ENCODE measurements at places on chromosomes 6 and 20.

DNA sequence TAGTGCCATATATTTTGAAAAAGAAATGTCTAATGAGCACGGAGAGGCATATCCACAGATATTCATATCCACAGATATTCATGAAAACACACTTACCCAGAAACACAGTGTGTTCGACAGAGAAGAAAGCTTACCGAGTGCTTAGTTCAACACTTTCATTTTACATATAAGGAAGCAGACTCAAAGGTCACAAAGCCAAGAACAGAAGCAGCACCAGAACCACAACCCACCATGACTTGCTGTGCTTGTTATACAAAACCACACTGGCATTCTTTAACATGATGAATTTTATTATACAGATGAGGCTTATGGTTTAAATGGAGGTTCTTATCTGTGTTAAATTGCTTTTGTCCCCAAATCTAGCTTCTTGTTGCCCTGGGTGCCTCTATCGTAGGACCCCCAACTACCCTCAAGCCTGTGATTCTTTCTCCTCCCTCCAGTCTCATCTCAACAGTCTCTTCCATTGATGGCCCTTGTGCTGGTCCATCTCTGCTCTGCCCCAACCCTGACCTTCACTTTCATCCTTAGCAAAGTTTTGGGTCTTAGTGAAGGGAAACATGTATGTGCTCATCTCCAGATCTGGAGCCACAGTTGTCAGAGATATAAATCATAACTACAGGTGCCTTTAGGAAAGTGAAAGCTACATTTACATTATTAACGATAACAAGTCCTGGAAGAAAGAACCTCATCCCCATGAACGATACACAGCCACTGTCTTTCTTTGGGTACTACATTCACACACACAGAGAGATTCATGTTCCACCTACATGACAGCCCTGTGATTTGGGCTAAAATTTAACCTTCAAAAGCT, 40.0 kb downstream of the SF3B5 start:
- H3K4me1 ChIP-seq, result peaks cover 6% of the 10 kb centered on the region
- no peak overlapping the region for H3K27ac ChIP-seq
- DNase-seq, result no peak
- H3K27me3 ChIP-seq, result peaks cover 16% of the 10 kb centered on the region
- no peak overlapping the region for H3K4me3 ChIP-seq
- no peaks in the 10 kb centered on the region for H3K36me3 ChIP-seq

DNA sequence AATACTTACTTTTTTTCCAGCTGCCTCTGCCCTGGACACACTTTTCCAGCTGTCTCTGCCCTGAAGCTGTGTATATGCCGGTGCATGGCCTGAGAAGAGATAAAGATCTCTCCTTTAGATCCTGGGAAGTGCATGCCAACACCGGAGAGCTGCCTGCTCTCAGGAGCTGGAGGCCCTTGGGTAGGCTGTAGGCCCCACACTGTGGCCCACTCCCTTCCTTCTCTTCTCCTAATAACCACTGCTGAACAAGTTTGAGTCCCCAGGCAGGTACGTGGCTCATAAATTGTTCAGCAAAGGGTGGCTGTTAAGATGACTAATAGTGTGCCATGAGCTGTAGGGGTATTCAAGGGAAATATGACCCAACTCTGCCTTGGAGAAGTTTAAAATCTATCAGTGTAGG, 102.5 kb downstream of the CD24 start:
- peaks cover 12% of the 10 kb centered on the region for H3K36me3 ChIP-seq
- no peaks in the 10 kb centered on the region for H3K27me3 ChIP-seq
- DNase-seq, result peak; percentile 52
- peaks cover 37% of the 10 kb centered on the region for H3K4me1 ChIP-seq
- no peak overlapping the region for H3K4me3 ChIP-seq
- H3K27ac ChIP-seq, result peak overlapping the region; percentile 87

GRCh38 chr6:68313911-68314310, 321.2 kb upstream of the ADGRB3 start:
- no peaks in the 10 kb centered on the region for H3K27me3 ChIP-seq
- peak; percentile 17 for DNase-seq
- H3K4me3 ChIP-seq, result no peak overlapping the region
- no peaks in the 10 kb centered on the region for H3K36me3 ChIP-seq
- H3K27ac ChIP-seq, result no peak overlapping the region

- peaks cover 6% of the 10 kb centered on the region for H3K36me3 ChIP-seq
- H3K27ac ChIP-seq, result no peak overlapping the region
- H3K27me3 ChIP-seq, result no peaks in the 10 kb centered on the region
- peak; percentile 62 for DNase-seq
- H3K4me1 ChIP-seq, result no peaks in the 10 kb centered on the region
- H3K4me3 ChIP-seq, result no peak overlapping the region
These were observed 131.8 kb downstream of the TIAM2 start for GRCh38 chr6:155126727-155127439.

- no peaks in the 10 kb centered on the region for H3K4me1 ChIP-seq
- H3K36me3 ChIP-seq, result no peaks in the 10 kb centered on the region
- DNase-seq, result no peak
- H3K27me3 ChIP-seq, result peaks cover 68% of the 10 kb centered on the region
These were observed 2.2 kb downstream of the SLC13A3 start for GRCh38 chr20:46648903-46649649.

DNA sequence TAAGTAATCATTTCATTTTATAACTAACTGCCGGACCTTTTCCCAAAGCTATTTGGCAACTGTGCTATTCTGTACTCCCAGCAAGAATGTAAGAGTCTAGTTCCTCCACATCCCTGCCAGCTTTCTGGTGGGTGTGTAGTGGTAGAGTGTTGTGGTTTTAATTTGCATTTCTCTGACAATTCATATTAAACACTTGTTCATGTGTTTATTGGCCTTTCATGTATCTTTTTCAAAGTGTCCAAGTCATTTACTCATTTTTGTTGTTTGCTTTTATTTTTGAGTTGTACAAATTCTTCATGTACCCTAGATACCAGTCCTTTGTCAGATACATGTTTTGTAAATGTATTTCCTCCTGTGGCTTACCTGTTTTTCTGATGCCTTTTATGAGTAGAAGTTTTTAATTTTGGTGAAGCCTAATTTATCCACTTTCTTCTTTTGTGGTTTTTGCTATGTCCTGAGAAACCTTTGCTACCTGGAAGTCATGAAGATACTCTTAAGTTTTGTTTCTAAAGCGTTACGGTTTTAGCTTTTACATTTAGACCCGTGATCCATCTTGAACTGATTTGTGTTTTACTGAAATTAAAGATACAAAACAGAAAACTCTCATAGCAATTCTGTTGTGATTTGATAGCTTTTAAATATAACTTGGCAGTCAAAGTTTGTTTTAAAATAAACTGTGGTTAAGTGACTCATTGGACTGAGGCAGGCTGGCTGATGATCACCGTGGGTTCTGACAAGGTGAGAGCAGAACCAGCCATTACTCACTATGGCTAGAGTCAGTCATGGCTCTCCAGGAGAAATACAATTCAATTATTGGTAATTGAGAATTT, 8.0 kb downstream of the MYLIP start:
- DNase-seq, result peak; percentile 78
- peak overlapping the region; percentile 43 for H3K4me3 ChIP-seq
- H3K4me1 ChIP-seq, result peaks cover 29% of the 10 kb centered on the region
- peak overlapping the region; percentile 54 for H3K27ac ChIP-seq
- H3K36me3 ChIP-seq, result peaks cover 6% of the 10 kb centered on the region

GRCh38 chr6:22473991-22474682, 95.2 kb upstream of the HDGFL1 start:
- no peak for DNase-seq
- H3K27ac ChIP-seq, result no peak overlapping the region

- DNase-seq, result no peak
- peak overlapping the region; percentile 5 for H3K27ac ChIP-seq
- no peak overlapping the region for H3K4me3 ChIP-seq
- H3K36me3 ChIP-seq, result peaks cover 14% of the 10 kb centered on the region
These were observed 72.4 kb upstream of the TMEM181 start for GRCh38 chr6:158487495-158487894.

GRCh38 chr6:68527691-68528090, 107.4 kb upstream of the ADGRB3 start:
- no peak overlapping the region for H3K27ac ChIP-seq
- no peaks in the 10 kb centered on the region for H3K4me1 ChIP-seq
- no peak overlapping the region for H3K4me3 ChIP-seq
- H3K36me3 ChIP-seq, result no peaks in the 10 kb centered on the region
- DNase-seq, result no peak

- H3K27me3 ChIP-seq, result no peaks in the 10 kb centered on the region
- no peak overlapping the region for H3K27ac ChIP-seq
- H3K4me1 ChIP-seq, result peaks cover 13% of the 10 kb centered on the region
- no peak for DNase-seq
- peaks cover 28% of the 10 kb centered on the region for H3K36me3 ChIP-seq
These were observed 17.9 kb upstream of the SNHG17 start for GRCh38 chr20:38452880-38453624.

DNA sequence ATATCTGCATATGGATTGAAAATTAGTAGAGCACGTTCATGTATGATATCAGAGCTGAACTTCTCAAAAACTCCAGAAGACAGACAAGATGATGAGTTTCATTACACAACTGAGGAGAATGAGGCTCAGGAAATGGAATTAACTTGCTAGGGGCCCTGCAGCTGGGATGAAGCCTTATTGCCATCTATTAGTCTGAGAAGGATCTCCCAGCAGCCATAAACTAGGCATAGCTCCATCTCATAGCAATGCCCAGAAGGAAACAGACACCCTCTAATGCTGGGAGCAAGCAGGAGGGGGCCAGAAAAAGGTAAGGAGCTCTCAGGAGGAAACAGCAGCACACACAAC, 18.0 kb downstream of the TFEB start:
- no peak overlapping the region for H3K4me3 ChIP-seq
- peaks cover 5% of the 10 kb centered on the region for H3K36me3 ChIP-seq
- no peak for DNase-seq
- no peaks in the 10 kb centered on the region for H3K27me3 ChIP-seq
- peaks cover 48% of the 10 kb centered on the region for H3K4me1 ChIP-seq

GRCh38 chr6:116924245-116924644, 47.2 kb downstream of the RFX6 start:
- no peaks in the 10 kb centered on the region for H3K4me1 ChIP-seq
- no peak overlapping the region for H3K27ac ChIP-seq
- peaks cover 82% of the 10 kb centered on the region for H3K27me3 ChIP-seq
- DNase-seq, result no peak
- no peak overlapping the region for H3K4me3 ChIP-seq

DNA sequence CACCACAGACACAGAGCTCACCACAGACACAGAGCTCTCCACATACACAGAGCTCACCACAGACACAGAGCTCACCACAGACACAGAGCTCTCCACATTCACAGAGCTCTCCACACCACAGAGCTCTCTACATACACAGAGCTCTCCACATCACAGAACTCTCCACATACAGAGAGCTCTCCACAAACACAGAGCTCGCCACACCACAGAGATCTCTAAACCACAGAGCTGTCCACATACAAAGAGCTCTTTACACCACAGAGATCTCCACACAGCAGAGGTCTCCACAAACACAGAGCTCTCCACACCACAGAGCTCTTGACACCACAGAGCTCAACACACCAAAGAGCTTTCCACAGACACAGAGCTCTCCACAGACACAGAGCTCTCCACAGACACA, 55.8 kb downstream of the ERMARD start:
- no peaks in the 10 kb centered on the region for H3K4me1 ChIP-seq
- H3K4me3 ChIP-seq, result no peak overlapping the region
- no peaks in the 10 kb centered on the region for H3K36me3 ChIP-seq
- H3K27me3 ChIP-seq, result peaks cover 47% of the 10 kb centered on the region

DNA sequence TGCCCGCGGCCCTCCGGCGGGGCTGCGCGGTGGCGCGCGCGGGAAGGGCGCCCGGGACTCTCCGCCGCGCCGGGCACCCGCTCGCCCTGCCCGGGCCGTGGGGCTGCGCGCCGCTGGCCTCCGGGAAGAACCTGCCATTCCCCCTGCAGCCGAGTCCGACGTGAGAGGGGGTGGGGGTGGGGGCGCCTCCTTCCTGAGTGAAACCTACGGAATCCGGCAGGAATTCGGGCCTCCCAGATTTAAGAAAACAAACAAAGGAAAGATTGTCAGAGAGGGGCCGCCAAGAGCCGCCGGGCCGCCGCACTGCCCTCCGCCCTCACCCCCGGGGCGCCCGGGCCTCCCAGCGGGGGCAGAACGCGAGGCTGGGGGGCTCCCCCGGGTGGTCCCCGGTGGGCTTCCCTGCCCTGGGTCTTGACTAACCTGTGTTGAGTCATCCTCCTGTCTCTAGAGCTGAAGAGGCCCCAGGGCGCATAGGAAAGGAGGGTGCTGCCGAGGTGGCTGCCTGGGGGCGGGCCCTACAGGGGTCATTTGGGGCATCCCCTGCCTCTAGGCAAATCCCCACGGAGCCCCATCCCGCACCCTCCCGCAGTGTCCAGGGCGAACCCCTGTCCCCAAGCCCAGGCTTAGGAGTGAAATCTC, 42.2 kb upstream of the FOXP4 start:
- no peaks in the 10 kb centered on the region for H3K36me3 ChIP-seq
- H3K27ac ChIP-seq, result no peak overlapping the region
- peaks cover 11% of the 10 kb centered on the region for H3K4me1 ChIP-seq
- peaks cover 42% of the 10 kb centered on the region for H3K27me3 ChIP-seq
- no peak overlapping the region for H3K4me3 ChIP-seq

DNA sequence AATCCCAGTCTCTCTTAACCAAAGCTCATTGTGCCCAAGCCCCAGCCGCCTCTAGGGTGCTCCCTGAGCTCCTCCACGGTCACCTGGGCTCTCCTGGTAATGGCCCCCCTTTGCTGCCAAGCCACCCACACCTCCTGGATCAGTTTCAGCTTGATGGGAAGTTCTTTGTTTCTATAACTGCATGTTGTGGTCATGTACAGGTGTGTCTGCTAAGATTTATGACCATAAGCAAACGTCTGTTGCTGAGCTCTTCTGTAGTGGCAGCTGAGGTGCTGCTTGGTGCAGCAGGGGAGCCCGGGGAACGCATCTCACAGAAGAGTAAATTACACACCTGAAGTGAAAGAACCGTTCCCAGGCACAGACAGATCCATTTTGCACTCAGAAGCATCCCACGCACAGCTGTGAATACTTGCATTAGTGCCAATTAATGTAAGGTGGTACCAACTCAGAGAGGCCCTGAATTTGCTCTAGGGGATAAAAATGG, 194.6 kb upstream of the ARID1B start:
- no peaks in the 10 kb centered on the region for H3K27me3 ChIP-seq
- peaks cover 6% of the 10 kb centered on the region for H3K4me1 ChIP-seq
- H3K27ac ChIP-seq, result no peak overlapping the region
- no peaks in the 10 kb centered on the region for H3K36me3 ChIP-seq

GRCh38 chr6:85143676-85144075, 306.2 kb upstream of the NT5E start:
- H3K4me1 ChIP-seq, result peaks cover 5% of the 10 kb centered on the region
- no peak overlapping the region for H3K4me3 ChIP-seq
- H3K27ac ChIP-seq, result no peak overlapping the region
- no peaks in the 10 kb centered on the region for H3K27me3 ChIP-seq

DNA sequence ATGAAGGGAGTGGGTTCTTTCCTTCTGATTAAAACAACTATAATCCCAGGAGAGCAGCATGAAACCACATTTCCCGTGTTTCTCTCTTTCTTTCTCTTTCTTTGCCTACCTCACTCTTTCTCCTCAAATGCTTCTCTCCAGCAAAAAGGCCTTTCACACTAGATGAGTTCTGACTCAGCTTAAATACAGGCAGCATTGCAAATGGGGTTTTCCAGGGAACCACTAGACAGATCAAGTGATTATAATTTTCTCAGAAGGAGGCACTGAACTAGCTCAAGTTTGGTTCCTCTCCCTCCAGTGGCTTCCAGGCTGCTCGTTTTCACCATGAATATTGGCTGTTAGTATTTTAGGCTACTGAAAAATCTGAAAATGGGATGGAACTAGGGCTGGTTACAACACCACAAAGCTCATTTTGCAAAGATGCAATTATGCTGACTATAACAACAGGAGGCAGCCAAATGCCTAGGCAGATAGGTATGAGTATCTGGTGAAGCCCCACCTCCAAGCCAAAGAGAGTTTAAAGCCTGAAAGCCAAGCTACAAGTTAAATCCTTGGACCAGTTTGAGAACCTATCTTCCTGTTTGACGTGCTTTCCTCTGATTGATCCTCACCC, 260.0 kb downstream of the MMUT start:
- no peak overlapping the region for H3K27ac ChIP-seq
- no peak overlapping the region for H3K4me3 ChIP-seq
- H3K4me1 ChIP-seq, result no peaks in the 10 kb centered on the region
- no peaks in the 10 kb centered on the region for H3K36me3 ChIP-seq
- H3K27me3 ChIP-seq, result no peaks in the 10 kb centered on the region
